Stomach (tissue), 19 donors: ENCODE measurements at places on chromosomes 3 and 15. TPM values are rescaled to one million over a fixed set of nuclear protein-coding genes. Genes with fewer than 3 reads are reported as not detected.

DNA sequence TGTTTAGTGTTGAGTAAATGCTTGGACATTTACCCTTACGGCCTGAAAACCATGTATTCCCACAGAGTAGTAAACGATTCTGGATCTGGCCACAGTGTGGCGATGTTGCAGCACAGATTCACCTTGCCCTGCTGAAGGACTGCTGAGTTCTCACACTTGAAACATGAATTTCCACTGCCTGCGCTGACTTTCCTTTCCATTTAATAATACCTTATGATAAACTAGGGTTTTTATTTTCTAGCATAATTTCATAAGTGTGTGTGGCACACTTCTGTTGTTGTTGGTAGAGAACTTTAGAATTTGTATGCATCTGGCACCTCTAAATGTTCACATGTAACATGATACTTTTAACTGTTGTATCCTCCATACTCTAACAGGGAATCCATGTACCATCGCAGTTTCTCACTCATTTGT, 53.9 kb downstream of the C3orf38 start:
- H3K27ac ChIP-seq: no peak overlapping the region
- H3K4me3 ChIP-seq: no peak overlapping the region
- no peaks in the 10 kb centered on the region for H3K4me1 ChIP-seq
- no peaks in the 10 kb centered on the region for H3K36me3 ChIP-seq

Gene RYR3
- total RNA-seq: 36.2 TPM

Gene SCN11A
- total RNA-seq: not detected

- no peaks in the 10 kb centered on the region for H3K36me3 ChIP-seq
- peaks cover 7% of the 10 kb centered on the region for H3K4me1 ChIP-seq
- DNase-seq: no peak
- no peak overlapping the region for H3K4me3 ChIP-seq
These were observed 41.5 kb upstream of the CDV3 start for GRCh38 chr3:133531981-133532380.

- H3K4me1 ChIP-seq: peaks cover 13% of the 10 kb centered on the region
- no peak overlapping the region for H3K27ac ChIP-seq
- peaks cover 21% of the 10 kb centered on the region for H3K27me3 ChIP-seq
- no peak for DNase-seq
These were observed 21.6 kb upstream of the PSTPIP1 start for GRCh38 chr15:76973362-76973743.

GRCh38 chr3:72299321-72299802, 514.4 kb upstream of the PROK2 start:
- no peak overlapping the region for H3K27ac ChIP-seq
- H3K4me1 ChIP-seq: no peaks in the 10 kb centered on the region
- H3K4me3 ChIP-seq: no peak overlapping the region
- H3K36me3 ChIP-seq: no peaks in the 10 kb centered on the region

Gene PPP2R3A
- 34.7 TPM for total RNA-seq

GRCh38 chr3:164687211-164687610, 391.1 kb downstream of the SI start:
- no peaks in the 10 kb centered on the region for H3K4me1 ChIP-seq
- peak; percentile 22 for DNase-seq
- H3K36me3 ChIP-seq: no peaks in the 10 kb centered on the region
- no peak overlapping the region for H3K27ac ChIP-seq
- no peak overlapping the region for H3K4me3 ChIP-seq

Gene ZIC4
- not detected for total RNA-seq

Gene ADAMTSL3
- 7.6 TPM for total RNA-seq

GRCh38 chr15:38398134-38398533, 55.8 kb upstream of the FAM98B start:
- H3K36me3 ChIP-seq: no peaks in the 10 kb centered on the region
- no peaks in the 10 kb centered on the region for H3K27me3 ChIP-seq
- H3K4me1 ChIP-seq: no peaks in the 10 kb centered on the region
- H3K4me3 ChIP-seq: no peak overlapping the region

GRCh38 chr3:56667973-56668579, 15.0 kb downstream of the TASOR start:
- no peaks in the 10 kb centered on the region for H3K4me1 ChIP-seq
- H3K27ac ChIP-seq: no peak overlapping the region
- H3K27me3 ChIP-seq: no peaks in the 10 kb centered on the region
- peaks cover 100% of the 10 kb centered on the region for H3K36me3 ChIP-seq

DNA sequence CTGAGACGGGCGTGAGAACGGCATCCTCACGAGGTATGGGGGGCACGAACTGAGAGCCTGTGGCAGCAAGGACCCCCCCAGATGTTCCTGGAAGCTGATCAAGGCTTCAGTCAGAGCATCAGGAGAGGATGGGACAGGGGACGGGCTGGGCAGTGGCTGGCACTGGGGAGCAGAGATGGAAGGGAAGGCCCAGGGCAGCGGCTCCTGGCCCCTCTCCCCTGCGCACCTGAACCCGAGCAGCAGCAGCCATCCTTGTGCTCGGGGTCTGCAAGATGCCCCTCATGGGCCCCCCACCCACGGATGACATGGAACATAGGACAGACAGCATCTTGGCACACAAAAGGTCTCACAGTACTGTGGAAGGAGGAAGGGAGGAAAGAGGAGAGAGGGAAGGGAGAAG, 51.3 kb downstream of the DHX30 start:
- peaks cover 100% of the 10 kb centered on the region for H3K36me3 ChIP-seq
- H3K27me3 ChIP-seq: no peaks in the 10 kb centered on the region
- peaks cover 3% of the 10 kb centered on the region for H3K4me1 ChIP-seq
- no peak for DNase-seq

DNA sequence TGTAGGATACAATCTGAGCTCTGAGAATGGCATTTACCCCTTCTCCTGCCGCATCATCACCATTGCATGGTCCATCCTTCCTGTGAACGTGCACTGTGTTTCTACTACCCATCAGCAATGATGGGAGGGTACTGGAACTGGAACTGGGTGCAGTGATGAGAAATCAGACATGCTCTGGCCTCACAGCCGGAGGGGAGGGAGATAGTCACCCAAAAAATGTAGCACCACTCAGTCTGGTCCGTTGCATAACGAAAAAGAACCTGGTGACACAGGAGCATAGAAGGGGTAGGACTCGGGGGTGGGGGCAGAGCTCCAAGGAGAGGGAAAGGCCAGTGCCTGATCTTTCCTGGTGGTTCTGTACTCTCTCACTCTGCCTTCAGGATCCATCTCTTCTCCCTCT, 205.0 kb downstream of the RPLP1 start:
- no peak overlapping the region for H3K4me3 ChIP-seq
- no peaks in the 10 kb centered on the region for H3K27me3 ChIP-seq
- no peaks in the 10 kb centered on the region for H3K36me3 ChIP-seq
- no peak overlapping the region for H3K27ac ChIP-seq
- DNase-seq: no peak

Gene CKMT1A
- total RNA-seq: 142 TPM

DNA sequence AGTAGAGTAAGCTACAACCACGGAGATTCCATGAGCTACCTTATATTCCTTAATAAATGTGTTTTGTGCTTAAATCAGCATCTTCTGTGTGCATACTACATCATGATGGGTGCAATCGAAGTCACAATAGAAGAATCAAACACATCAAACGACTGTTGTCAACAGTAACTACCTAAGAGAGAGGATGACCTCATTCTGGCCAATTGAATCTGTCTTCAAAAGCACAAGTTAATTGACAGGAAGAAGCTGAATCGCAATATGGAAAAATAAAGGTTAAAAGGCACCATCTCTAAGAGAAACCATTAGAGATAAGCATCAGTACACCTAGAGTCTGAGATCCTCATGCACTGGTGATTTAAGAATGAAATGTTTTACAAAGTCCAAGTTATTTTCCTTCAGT, 39.0 kb downstream of the CD200R1L start:
- H3K4me1 ChIP-seq: peaks cover 16% of the 10 kb centered on the region
- DNase-seq: no peak
- H3K27ac ChIP-seq: no peak overlapping the region
- no peak overlapping the region for H3K4me3 ChIP-seq
- H3K36me3 ChIP-seq: no peaks in the 10 kb centered on the region
- H3K27me3 ChIP-seq: no peaks in the 10 kb centered on the region

- peaks cover 27% of the 10 kb centered on the region for H3K36me3 ChIP-seq
- H3K27me3 ChIP-seq: no peaks in the 10 kb centered on the region
- H3K4me1 ChIP-seq: peaks cover 5% of the 10 kb centered on the region
- no peak for DNase-seq
- H3K4me3 ChIP-seq: no peak overlapping the region
These were observed 25.5 kb downstream of the ZXDC start for GRCh38 chr3:126450219-126450618.

Gene AQP9
- 3.2 TPM for total RNA-seq

- H3K36me3 ChIP-seq: no peaks in the 10 kb centered on the region
- H3K27me3 ChIP-seq: peaks cover 32% of the 10 kb centered on the region
- no peak overlapping the region for H3K4me3 ChIP-seq
- DNase-seq: peak; percentile 8
- H3K27ac ChIP-seq: no peak overlapping the region
These were observed 6.1 kb downstream of the ZIC1 start for GRCh38 chr3:147415286-147415685.

DNA sequence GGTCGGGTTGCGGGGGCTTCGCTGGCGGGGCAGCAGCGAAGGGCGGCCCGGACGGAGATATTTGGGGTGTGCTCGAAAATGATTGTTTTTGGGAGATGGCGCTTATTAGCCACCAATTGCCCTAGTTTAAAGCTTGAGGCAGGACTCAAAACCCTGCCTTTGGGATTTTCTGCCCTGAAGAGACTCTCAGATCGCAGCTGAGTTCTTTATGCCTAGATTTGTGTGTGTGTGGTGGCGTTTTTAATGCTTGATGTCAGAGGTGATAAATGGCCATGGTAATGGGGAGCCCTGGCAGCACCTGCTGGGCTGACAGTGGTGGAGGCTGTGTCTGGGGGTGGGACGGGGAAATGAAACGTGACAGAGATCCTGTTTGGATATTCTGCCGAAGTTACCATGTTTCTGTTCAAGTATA, 604 bp downstream of the KCTD6 start:
- H3K4me1 ChIP-seq: peaks cover 19% of the 10 kb centered on the region
- peak overlapping the region; percentile 88 for H3K4me3 ChIP-seq
- no peaks in the 10 kb centered on the region for H3K36me3 ChIP-seq
- peak overlapping the region; percentile 90 for H3K27ac ChIP-seq
- no peaks in the 10 kb centered on the region for H3K27me3 ChIP-seq

- H3K36me3 ChIP-seq: no peaks in the 10 kb centered on the region
- no peak for DNase-seq
- no peak overlapping the region for H3K4me3 ChIP-seq
- H3K27ac ChIP-seq: no peak overlapping the region
- no peaks in the 10 kb centered on the region for H3K4me1 ChIP-seq
- no peaks in the 10 kb centered on the region for H3K27me3 ChIP-seq
These were observed 327.3 kb upstream of the GBE1 start for GRCh38 chr3:82088749-82089148.

DNA sequence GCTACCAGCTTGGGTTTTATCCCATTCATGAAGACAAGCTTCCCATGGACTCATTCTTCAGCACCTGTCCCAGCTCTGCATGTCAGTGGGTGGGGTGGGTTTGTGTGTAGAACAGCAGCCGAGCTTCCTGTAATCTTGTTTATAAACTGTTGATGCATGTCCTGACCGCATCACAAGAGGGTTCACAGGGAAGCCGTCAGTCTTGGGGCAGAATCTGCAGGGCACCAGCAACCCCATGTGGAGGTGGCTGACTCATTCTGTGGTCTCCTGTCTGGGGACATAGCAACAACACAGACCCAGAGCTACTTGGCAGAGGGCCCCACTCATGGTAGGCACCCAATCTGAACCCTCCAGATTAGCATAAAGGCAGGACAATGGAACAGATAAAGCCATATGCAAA, 35.6 kb downstream of the DAPK2 start:
- DNase-seq: peak; percentile 79
- H3K27ac ChIP-seq: no peak overlapping the region
- H3K27me3 ChIP-seq: no peaks in the 10 kb centered on the region
- H3K4me1 ChIP-seq: peaks cover 52% of the 10 kb centered on the region
- H3K4me3 ChIP-seq: no peak overlapping the region

Gene GUCA1C
- total RNA-seq: not detected

DNA sequence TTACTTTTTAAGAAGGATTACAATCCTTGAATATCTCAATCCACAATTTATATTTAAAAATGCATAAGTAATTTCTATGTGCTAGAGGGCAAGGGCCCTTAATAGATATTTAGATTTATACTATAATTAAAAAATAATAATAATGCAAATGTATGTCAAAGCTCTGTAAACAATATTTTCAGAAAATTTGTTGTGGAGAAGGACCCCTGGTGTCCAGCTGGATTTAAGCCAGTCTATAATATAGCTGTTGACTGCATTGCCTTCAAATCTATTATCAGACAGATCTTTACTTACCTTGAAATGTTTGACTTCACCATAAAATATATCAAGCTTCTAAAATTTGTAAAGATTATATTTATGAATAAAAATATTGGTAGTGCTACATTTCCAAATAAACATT, 65.6 kb downstream of the ZBTB20 start:
- peaks cover 5% of the 10 kb centered on the region for H3K4me1 ChIP-seq
- no peak overlapping the region for H3K27ac ChIP-seq
- H3K4me3 ChIP-seq: no peak overlapping the region
- no peak for DNase-seq

GRCh38 chr3:127698286-127698685, 25.5 kb downstream of the ABTB1 start:
- H3K27me3 ChIP-seq: no peaks in the 10 kb centered on the region
- peaks cover 2% of the 10 kb centered on the region for H3K36me3 ChIP-seq
- H3K27ac ChIP-seq: peak overlapping the region; percentile 68

DNA sequence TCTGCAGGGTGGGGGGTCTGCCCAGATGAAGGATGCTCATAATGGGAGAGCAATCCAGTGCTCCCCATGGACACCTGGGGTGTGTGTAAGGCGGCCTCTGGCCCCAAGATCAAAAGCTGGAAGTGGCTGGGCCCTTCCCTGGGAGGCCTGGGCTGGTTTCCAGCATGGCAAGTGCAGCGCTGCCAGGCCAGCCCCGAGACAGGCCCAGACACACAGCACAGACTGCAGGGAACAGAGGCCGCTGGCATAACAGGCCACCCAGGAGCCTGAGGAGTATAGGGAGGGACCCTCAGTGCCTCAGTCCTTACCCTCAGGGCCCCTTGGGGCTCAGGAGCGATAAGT, 10.0 kb downstream of the ITPKA start:
- no peak overlapping the region for H3K4me3 ChIP-seq
- peak; percentile 72 for DNase-seq
- H3K4me1 ChIP-seq: peaks cover 19% of the 10 kb centered on the region

DNA sequence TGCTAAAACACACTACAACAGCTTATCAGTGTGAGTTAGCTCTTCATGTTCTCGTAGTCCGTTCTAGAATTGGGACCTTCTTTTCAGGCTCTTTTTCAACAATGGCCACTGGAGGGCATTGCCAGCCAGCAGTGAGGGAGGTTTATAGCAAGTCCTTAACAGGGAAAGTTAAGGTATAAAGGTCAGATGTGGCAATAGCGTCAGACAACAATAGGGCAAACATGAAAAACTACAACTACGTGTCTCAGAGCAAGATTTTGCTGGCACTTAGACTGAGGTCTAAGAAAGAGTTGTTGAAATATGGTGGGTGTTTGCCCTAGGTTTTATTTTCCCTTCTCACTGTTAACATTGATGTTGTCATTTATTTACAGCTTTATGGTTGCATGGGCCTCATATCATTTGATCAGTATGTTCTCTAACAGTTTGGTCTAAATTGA, 161.4 kb downstream of the GMNC start:
- H3K4me1 ChIP-seq: peaks cover 4% of the 10 kb centered on the region
- DNase-seq: peak; percentile 87
- H3K4me3 ChIP-seq: no peak overlapping the region
- no peaks in the 10 kb centered on the region for H3K27me3 ChIP-seq
- H3K36me3 ChIP-seq: no peaks in the 10 kb centered on the region
